ENCODE measurements at places on chromosomes 13 and 19.
A peak's percentile ranks its signal among the peaks of the same experiment; 100 is the strongest.

DNA sequence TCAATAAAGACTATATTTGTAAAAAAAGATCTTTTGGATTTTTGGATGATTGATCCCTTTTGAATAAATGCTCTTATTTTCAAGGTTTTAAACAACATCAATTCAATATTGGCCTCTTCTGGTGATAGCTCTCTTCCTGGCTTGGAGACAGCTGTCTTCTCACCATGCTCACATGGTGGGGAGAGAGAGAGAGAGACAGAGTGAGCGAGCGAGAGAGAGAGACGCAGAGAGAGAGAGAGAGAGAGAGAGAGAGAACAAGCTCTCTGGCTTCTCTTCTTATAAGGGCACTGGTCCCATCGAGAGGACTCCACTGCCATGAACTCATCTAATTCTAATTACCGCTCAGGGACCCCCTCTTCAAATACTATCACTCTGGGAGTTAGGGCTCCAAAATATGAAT lies 32.1 kb upstream of the FARP1 start:
- DNase-seq = no peak

GRCh38 chr19:29861574-29861973 lies 49.8 kb downstream of the CCNE1 start:
- DNase-seq = no peak

DNA sequence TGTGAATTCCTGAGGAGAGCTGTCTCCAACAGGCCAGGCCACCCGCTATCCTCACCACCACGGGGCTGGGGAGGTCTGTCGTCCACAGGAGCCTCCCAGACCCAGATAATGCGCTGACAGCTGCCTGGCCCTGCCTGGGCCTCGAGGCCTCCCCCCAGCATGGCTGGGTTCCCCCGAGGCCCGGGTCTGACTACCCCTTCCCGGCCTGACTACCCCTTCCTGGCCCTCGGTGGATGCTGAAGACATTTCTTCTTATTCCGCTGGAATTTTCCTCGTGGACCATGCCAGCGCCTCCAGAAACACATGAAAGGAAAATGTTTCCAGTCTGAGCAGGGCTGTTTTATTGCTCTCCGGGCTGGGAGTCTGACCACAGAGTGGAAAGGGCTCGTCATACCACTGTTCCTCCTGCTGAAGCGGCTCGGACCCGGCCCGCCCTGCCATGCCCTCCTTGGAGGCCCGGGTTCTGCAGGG lies 16.8 kb upstream of the COMP start:
- DNase-seq = no peak

- no peak for DNase-seq
Measured at GRCh38 chr19:4687396-4687795, 17.3 kb upstream of the MYDGF start.

GRCh38 chr13:31996601-31997000 lies 35.0 kb upstream of the FRY start:
- no peak for DNase-seq

- DNase-seq = no peak
Measured at GRCh38 chr13:100790405-100790804, 115.8 kb upstream of the TMTC4 start.

- DNase-seq = no peak
Measured at GRCh38 chr13:83440465-83440864, 441.8 kb downstream of the SLITRK1 start.

- DNase-seq = no peak
Measured at GRCh38 chr19:43651758-43652545, 12.3 kb upstream of the CADM4 start.

DNA sequence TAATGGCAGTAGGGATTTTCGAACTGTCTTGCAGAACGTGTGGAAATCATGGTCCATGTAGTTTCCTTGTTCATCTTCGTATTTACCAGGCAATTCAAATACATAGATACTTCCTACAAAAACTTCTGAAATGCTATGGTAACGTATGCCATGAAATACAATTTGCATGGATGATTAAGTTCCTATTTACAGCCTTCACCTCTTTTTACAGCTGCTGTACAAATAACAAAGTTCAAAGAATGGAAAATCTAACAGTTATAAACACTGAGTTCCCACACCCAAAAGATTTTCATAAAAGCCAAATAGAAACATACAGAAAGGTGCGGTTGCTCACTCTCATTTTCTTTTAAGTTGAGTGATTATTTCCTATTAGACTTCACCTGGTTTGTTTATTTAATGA lies 115.8 kb upstream of the TNFSF11 start:
- DNase-seq = no peak

- no peak for DNase-seq
Measured at GRCh38 chr13:111177081-111177711, 62.1 kb downstream of the ARHGEF7 start.

DNA sequence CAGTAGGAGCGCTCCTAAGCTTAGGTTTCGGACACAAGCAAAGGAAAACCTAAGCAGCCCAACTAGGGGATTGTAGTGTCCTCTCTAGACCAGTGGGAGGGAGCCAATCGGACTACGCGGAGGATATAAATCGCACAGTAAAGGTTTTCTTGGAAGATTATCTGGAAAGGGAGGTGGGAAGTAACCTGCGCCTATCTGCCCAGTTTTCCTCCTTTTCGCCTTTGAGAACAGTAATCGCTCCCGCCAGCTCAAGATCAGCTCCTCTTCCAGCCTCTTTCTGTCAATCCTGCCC lies 456 bp upstream of the RAB4B start:
- DNase-seq = no peak

DNA sequence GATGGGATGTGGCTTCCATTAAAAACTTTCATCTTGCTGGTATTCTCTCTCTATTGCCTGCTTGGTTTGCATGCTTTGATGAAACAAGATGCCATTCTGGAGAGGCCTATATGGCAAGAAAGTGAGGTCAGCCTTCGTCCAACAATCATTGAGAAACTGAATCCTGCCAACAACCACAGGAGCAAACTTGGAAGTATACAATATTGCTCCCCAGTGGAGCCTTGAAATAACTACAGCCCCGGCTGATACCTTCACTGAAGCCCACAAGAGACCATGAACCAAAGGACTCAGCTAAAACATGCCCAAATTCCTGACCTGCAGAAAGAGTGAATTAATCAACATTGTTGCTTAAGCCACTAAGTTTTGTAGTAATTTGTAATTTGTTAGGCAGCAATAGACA lies 82.5 kb upstream of the FGF14 start:
- DNase-seq = no peak

DNA sequence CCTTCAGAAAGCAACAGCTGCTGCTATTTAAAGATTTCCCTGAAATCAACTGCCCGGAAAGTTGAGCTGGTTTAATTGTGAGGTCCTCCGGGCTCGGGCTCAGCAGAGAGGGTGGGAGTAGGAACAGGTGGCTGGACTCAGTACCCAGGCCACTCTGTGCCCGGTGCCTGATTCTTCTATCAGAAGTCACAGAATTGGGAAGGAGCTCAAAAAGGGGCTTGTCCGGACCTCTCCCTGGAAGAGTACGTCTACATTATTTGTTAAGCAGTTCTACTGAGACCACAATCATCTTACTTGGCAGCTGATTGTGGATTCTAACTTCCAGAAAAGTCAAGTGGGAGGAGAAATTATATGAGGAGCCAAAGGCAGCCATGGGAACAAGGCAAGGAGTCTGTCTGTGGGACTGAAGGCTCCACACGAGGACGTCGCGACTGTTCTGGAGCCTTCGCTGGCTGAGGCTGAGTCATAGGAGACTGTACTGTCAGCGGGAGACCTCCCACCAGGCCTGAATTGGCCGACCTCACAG lies 91.7 kb upstream of the ANKRD10 start:
- DNase-seq = peak; percentile 34

DNA sequence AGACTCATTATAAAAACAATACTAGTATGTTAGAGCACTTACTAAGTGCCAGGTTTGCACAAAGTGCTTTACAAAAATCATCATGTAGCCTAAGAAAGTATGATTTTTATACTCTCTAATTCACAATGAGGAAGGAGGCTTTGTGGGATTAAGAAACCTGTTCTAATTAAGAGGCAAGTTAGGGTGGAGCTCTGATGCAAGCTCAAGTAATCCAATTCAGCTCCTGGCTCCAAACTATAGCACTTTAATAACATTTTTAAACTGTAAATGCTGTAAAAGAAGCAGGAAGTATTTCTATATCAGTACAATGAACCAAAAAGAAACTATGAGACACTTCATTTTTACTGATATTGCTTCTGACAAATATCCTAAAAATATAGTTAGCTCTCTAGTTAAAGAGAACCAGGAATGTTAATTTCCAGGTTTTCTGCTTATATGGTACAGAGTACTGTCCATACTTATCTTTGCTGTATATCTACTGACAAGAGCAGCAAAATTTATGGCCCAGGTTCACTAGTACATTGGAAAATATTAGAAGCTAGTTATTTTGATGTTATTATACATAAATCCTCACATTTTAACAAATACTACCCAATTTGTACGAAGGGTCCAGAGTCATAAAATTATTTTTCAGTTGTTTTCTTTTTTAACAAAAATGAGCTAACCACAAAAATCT lies 482.0 kb downstream of the DIAPH3 start:
- no peak for DNase-seq

DNA sequence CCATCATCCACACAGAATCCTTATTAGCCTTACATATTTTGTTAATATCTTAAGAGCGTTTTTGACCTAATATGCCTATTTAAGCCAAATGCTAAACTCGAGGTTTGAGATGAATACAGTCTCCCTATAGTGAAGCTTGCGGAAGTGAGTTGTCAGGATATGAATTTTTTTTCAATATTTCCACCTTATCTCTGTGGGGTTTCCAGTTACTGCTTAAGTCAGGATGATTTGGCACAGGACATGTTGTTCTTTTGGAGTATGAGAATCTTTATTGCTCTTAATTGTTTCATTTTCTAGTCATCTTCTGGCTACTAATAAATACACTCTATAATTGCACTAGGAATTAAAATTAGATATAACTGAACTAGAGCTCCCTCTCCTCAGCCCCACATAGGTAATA lies 44.2 kb upstream of the GPC6 start:
- DNase-seq = no peak

- no peak for DNase-seq
Measured at GRCh38 chr13:63731896-63732295, 2316.2 kb upstream of the PCDH20 start.

Data from fibroblast of skin of left biceps (primary cell).